NCI-H82 (cell line): ENCODE measurements at places on chromosomes 4 and X.

GRCh38 chr4:98284640-98285046 lies 23.5 kb downstream of the RAP1GDS1 start:
- DNase-seq, result peak; percentile 12

- DNase-seq, result no peak
These were observed 329 bp downstream of the TBC1D14 start for GRCh38 chr4:6909970-6910339.

- DNase-seq, result no peak
These were observed 134.5 kb upstream of the IL15 start for GRCh38 chr4:141501931-141502330.

DNA sequence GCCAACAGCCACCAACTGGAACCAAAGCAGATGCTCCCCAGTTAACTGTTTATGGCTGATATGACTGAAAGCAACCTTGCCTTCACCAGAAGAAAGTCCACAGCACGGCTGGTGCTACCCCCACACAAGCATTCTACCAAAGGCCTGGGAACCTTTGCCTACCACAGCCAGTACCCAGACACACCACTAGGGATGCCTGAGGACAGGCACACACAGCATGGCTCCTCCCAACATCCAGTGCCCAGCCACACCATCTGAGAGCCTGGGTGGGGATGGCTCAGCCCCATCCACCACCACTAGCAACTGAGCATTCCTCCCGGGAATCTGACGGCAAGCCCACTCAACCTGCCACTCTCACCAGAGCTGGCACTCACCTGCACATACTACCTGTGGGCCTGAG lies 178.6 kb downstream of the SLC7A11 start:
- DNase-seq, result no peak
